Stimulated activated CD4-positive, alpha-beta T cell treated with anti-CD3 and anti-CD28 coated beads, Interleukin-1b, Interleukin-23, amount 100 ng/mL, for 1 hour (primary cell): ENCODE measurements at places on chromosomes 12 and 14.

GRCh38 chr12:108340037-108340436, 926 bp upstream of the CMKLR1 start:
- DNase-seq, result no peak

DNA sequence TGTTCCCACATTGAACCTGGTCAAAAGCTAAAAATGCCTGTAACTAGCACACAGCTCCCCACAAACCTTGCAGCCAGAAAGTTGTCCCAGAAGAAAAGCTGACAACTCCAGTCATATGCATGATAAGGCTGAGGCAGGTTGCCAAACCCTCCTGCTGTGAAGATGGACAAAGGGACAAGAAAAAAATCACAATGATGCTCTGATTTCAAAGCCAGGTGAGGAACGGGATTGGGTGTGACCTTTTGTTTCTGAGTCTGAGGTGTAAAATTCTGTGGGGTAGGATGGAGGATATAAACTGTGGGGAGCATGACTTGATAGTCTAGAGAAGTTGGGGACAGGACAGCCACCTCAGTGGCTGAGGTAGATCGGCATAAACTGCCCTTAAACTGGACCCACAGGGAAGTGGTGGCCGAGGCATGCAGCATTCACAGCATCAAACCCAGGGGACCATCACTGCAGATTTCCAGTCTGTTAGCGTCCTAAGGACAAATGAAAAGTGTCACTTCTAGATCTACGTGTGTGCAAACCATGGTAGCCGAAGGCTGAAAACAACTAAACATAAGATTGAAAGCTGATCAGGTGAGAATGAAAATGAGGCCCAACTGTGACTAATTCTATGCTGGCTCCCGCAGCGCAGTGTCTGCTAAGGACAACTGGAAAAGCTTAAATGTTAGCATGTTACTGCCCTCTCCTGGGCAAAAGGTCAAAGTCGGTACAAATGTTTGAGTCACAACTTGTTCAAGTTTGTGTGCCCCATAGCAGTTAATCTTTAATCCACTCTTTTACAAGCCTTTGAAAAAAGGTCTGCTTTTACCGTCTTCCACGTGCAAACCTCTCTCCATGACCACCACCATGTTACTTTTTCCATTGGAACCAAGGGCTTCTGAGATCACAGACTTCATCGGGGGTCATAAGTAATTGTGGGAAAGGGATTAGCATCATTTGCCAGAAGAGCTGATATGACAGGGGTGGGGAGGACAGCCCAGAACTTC, 39.8 kb downstream of the GRIN2B start:
- no peak for DNase-seq

DNA sequence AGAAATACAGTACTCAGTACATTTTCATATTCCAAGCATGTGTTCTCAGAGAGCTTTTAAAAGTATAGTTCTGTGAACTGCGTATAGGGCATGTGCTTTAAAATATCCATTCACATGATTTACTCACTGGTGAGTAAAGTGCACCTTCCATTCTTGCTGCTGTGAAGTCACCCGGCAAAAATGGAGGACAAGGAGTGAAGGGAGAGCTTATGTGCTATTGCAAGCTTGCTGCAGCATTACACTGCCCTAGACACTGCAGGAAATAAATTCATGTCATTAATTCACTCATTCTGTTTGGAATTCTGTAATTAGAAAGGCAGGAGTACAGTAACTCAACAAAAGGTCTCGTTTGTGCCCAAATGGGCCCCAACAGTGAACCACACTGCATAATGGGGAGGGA, 347.8 kb downstream of the PRKD1 start:
- DNase-seq, result no peak

GRCh38 chr14:102063808-102064429, 22.9 kb downstream of the HSP90AA1 start:
- no peak for DNase-seq

GRCh38 chr12:99413751-99414150, 233.8 kb upstream of the GARIN6 start:
- DNase-seq, result no peak

DNA sequence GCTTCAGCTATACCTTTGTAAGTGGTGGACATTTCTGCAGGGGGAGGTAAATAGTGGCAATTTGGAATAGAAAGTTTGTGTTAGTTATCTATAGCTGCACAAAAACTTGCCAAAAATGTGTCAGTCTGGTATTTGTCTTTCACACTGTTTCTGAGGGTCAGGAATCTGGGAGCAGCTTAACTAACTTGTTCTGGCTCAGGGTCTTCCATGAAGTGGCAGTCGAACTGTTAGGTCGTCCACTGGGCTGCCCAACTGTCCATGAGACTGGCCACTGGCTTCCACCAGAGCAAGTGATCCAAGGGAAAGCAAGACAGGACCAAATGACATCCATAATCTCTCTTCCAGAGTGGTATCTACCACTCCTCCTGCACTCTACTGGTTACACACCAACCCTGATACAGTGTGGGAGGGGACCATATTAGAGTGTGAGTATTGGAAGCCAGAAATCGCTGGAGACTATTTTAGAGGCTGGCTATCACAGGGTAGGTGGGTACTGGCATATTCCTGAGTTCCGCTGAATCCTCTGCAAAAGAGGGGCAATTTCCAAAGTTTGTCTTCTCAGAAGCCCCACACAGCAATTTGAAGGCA, 60.9 kb downstream of the DYRK2 start:
- DNase-seq, result no peak

DNA sequence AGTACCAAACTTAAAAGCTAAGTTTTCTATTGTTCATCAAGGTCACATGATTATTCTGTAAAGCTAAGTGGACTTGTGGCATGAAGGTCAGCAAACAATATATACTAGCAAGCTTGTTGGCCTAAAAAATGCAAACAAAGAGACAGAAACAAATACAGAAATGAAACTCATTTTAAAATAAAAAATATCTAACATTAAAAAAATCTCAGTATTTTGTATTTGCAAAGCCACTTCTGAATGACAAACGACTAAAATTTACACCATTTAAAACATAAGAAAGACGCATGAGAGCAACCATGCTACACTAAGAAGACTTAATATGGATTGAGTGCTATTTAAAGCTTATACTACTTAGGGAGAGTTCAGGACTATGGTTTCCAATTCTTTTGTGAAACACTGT, 72.8 kb upstream of the BBS10 start:
- DNase-seq, result no peak

DNA sequence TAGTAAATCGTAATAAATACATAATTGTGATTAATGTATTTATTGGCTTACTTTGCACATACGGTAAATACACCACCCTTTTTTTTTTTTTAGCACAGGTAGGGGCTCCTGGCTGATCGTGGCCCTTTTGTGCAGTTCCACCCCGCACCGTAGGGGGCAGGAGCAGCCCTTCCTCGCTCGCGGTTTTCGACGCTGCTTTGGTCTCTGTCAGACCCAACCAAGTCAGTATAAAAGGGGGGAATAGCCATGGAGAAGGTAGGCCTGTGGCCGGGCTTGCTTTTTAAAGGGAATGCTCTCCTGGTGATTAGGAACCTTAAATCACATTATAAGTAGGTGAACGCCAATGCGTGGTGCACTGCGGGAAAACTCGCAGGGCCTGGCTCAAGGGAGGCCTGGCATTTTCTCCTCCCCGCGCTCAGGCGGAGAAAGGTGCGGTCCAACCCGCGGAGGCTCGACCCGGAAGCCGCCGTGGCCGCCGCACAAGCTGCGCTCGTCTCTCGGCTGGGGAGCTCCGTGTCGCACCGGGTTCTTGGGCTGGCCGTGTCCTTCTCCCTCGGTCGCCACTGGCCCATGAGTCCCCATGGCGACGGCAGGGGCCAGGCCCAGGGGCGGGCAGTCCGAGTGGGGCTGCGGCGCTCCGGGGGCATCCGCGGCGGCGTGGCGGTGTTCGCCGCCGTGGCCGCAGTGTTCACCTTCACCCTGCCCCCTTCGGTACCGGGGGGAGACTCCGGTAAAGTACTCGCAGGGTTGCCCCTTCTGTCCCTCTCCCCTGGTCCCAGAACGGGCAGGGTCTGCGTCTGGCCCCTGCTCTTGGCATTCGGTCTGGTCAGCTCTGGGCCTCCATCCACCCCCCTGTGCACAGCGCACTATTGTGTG, at the start of gene TMEM260:
TSS of gene TMEM260 (plus strand) at position 454 of the 876 bp plus-strand sequence. CDS start at position 571, 117 bp downstream.
- peak; percentile 73 for DNase-seq

DNA sequence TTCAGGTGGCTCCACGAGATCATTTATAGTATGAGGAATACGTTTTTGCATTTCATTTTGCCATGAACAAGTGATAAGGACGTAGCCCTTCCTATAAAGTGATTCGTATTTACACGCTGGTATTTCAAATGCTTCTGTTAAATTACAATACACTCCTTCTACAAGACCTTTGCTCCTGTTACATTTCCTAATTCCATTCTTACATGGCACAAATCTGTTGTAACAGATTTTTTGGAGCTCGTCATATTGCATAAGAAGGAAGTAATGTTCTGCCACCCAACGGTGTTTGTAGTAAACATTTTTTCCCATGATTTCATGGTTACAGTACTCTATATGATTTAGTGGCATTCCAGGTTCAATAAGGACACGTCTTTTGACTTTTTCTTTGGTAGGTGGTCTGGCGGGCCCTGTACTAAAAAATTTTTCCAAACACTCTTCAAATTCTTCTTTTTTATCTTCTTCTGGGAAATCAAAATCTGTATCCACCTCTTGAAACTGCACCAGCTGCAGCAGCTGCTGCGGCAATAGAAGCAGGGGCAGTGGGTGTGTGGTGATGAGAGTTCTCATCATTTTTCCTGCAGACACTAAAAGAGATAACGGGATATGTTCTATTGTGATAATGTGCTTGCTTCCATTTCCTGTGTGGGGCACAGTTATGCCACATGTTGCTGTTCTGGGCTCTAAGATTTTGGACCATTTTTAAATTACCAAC, 4.2 kb downstream of the RNASE9 start:
- no peak for DNase-seq

DNA sequence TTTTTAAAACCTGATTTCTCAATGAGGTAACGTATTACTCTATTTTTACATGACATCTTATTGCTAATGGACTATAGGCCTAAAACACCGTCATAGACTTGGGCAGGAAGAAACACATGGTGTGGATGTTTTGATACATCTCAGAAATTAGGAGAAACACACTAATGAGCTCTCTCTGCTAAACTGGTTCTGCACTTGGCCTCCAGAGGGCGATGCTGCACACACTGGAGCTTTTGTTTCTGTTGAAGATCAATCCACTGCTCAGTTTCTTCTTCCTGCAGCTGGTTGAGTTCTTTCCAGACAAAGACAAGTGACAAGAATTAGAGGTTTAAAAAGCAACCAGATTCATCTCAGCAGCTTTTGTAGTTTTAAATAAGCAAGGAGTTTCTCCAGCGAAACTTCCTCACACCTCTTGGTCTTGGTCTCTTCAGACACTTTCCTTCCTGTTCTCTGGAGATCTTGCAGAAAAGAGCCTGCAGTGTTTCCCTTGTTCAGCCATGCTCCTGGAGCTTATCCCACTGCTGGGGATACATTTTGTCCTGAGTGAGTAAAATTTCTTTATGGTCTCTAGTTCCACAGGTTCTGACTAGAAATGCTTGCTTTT, 178.5 kb upstream of the OR4E1 start:
- DNase-seq, result peak; percentile 44

- no peak for DNase-seq
Measured at GRCh38 chr14:50865391-50866076, 6.3 kb upstream of the ABHD12B start.

- no peak for DNase-seq
Measured at GRCh38 chr12:80193865-80194264, 94.5 kb downstream of the OTOGL start.

- DNase-seq, result no peak
Measured at GRCh38 chr12:54486173-54486867, 11.2 kb upstream of the NCKAP1L start.

DNA sequence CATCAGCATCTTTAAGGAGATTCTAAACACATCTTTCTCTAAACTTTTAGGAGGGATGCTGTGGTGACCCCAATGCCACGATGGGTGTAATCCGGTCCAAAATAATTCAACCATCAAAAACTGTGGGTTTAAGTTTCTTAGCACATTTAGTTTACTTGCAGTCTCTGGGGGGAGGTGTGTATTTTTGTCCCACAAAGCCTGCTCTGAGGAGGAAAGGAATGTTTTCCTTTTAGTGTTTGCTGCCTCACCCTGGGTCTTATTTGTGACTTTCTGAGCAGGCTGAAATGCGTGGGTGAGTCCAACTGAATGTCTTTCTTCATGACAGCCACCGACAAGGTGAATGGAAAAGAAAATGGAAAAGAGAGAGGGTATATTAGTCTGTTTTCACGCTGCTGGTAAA, 1324.7 kb downstream of the AACS start:
- DNase-seq, result no peak

DNA sequence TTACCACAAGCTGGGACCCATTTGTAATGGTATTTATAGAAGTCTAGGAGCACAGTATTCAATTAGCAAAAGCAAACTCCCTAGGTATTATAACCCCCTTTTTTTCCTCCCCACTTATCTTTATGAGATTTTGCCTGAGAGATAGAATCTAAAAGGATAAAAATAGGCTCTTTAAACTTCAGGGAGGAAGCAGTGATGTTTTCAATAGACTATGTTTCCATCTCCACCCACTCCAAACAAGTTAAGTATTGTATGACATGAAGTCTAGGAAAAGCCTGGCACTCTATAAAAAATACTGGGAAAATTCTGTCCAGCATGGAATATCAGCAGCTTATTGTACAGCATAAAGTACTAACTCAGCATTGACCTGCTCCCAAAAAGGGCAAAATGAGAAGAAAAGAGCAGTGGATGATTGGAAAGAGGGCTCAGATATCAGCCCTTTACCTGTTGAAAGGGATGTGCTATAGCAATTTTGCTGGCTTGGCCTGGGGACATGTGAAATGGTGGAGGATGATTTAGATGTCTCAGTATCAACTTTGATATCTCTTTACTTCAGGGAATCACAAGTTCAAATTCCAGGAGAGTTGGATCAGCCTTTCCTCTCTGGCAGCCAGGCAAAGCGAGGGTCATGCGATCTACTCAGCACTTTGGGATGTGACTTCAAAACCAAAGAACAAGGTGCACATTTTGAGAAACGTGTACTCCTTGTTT, 72.4 kb downstream of the IGF1 start:
- DNase-seq, result no peak

DNA sequence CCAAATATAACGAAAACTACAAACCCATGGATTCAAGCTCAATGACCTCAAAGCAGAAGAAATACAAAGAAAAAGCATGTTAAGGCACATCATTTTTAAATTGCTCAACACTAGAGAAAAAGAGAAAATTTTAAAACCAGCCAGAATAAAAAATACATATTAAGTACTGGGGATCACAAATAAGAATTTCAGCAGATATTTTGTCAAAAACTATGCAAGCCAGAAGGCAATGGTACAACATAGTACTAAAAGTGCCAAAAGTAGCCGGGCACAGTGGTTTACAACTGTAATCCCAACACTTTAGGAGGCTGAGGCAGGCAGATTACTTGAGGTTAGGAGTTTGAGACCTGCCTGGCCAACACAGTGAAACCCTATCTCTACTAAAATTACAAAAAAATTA, 10.2 kb downstream of the SGPP1 start:
- DNase-seq, result no peak

- no peak for DNase-seq
Measured at GRCh38 chr12:119836781-119837180, 40.3 kb downstream of the CIT start.

GRCh38 chr12:82803201-82803600, 116.5 kb downstream of the TMTC2 start:
- no peak for DNase-seq
